Forelimb muscle (tissue), 1 donor: ENCODE measurements at places on chromosomes 1 and 21.

DNA sequence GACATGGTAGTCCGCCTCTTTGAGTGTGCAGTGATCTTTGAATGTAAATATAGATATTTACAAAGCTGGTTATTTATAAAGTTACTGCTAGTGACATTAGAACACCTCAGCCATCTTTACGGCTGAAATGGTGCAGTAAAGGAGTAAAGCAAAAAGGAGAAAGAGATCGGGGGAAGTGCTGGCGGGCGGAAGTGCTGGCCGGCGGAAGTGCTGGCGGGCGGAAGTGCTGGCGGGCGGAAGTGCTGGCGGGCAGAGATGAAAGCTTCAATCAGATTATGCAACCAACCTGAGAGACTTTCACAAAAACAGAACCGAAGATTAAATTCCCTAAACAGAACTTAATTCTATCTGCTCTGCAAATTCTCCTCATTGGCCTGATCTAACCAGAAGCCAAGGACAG lies 1.4 kb upstream of the OR14A16 start:
- no peak for DNase-seq

DNA sequence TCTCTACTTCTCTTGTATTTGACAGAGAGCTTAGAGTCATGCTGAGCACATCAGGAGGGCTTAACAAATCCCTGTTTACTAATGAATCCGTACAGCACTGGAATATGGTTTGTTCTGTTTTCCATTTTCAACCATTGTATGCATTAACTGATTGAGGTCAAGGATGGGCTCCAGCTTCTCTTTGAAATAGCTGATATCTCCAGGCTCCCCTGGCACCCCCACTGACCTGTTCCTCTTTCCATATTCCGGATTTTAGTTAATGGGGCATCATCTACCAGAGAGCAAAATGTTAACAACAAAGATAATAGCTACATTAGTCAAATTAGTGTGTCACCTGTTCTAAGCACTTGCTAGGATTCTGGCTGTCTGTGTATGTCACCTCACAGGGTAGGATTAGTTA lies 57.6 kb downstream of the NENF start:
- no peak for DNase-seq

DNA sequence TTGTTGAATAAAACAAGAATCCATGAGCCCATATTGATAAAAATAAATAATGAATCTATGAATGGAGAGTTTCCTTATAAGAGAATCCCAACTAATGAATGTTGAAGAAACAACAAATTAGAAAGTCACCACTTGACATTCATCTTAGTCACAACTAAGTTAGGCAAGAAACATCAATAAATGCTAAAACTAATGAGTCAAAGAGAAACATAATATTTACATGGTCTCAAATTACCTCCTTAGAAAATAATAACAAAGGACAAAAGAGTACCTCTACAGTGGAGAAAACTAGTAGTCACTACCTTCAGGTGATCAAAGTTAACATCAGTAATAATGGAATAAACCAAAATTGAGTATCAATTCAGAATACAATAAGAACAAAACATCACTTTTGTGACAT lies 93.5 kb downstream of the AKT3 start:
- DNase-seq, result no peak

GRCh38 chr1:159849626-159850366 lies 12.7 kb downstream of the VSIG8 start:
- DNase-seq, result no peak

GRCh38 chr1:228987286-228987685 lies 252.0 kb downstream of the RHOU start:
- no peak for DNase-seq

DNA sequence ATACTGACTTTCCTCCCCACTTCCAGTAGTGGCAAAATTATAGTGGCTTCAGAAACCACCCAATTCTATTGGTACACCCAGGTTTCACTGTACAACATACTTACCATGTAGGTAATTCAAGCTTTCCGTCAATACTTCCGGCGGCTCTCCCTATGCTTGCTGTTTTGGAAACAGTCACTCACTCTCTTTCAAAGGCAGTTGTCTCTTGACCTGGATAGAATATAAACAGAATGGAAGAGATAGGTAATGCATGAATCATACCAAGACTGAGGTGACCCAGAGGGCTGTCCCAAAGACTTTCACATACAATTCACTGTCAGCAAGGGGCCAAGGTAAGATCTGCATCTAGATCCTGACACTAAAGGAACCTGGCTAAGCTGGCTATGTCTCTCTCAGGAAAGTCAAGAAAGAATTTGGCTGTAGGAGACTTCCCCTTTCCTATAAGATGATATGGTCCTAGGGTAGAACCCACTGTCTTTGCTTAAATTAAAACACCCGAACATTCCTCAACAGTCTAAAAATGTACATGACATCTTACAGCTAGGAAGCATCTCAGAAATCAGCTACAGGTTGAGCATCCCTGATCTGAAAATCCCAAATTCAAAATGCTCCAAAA lies 59.6 kb downstream of the LUZP1 start:
- DNase-seq, result no peak

- no peak for DNase-seq
Measured at GRCh38 chr1:59915516-59915915, 11.1 kb downstream of the CYP2J2 start.

- DNase-seq, result no peak
Measured at GRCh38 chr1:94596260-94596659, 54.7 kb upstream of the F3 start.

GRCh38 chr1:157092831-157093230 lies 6.8 kb downstream of the ETV3L start:
- no peak for DNase-seq

- no peak for DNase-seq
Measured at GRCh38 chr1:205448540-205449253, 7.1 kb downstream of the BLACAT1 start.

DNA sequence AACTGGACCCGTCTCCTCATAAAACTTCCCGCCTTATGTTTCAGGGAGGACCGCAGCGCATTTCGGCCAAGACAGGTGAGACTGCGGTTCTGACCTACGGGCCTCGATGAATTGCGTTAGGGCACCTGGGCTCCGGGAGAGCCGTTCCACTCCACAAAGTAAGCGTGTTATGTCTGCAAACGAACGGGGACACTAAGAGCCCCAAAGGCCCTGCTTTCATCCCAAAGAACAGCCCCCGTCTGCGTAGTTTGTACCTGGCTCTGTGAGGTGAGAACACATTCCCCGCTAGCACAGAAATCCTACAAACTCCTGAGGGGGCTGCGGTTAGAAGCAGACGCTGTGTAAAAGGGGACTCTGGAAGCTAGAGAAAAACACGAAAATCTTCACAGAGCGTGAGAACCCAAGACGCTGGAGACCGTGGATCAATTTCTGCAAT lies 41.6 kb upstream of the PPIAL4F start:
- DNase-seq, result no peak

DNA sequence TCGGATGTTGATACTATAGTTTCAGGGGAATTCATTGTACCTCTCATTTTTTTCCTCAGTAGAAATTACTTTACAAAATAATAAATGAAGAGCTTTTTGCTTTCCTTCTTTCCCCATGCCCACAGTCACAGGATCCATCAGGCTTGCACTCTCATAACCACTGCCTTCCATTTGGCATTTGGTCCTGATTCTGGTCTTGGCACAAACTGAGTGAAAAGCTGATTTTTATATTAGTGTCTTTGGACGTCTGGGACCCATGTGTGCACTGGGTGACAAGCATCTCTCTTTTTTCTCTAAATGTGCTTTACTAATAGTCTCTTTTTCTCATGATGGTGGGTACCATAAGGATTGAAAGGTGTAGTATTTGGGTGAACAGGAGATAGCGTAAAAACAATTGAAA lies 2.8 kb downstream of the ELAVL4 start:
- no peak for DNase-seq

DNA sequence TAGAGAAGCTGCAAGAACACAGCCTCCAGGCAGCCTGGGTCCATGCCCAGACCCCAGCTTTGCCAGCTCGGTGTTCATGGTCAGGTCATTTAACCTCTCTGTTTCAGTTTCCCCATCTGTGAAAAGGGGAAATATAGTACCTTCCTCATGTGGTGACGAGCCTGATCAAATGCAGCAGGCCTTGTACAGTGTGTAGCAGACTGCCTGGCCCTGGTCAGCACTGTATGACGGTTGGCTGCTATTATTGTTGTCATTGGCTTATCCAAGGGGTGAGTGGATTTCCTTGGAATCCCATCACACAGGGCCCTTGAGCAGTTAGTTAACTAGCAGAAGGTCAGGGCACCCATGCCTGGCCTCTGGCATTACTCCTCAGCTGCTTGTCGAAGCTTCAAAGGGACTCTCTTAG lies 6.6 kb upstream of the TMEM51 start:
- no peak for DNase-seq

DNA sequence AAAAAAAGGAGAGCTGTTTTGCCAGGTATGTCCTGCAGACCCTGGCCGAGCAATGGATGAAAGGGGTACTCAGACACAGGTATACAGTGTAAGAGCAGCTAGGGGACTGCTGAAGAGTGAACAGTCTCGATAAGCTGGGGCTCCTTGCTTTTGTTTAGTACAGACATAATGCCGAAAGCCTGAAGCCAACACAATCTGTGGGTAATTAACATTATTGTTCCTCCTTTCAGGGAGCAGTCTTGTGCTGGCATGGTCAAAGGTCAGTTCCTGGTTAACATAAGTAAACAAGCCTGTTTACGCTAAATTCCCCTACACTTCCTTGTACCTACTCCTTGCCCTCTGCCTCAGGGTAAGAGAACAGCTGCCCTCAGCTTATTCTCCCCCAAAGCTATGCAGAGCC lies 272.3 kb upstream of the ST6GALNAC5 start:
- DNase-seq, result no peak

- DNase-seq, result no peak
Measured at GRCh38 chr1:245353411-245353810, 198.6 kb downstream of the KIF26B start.

DNA sequence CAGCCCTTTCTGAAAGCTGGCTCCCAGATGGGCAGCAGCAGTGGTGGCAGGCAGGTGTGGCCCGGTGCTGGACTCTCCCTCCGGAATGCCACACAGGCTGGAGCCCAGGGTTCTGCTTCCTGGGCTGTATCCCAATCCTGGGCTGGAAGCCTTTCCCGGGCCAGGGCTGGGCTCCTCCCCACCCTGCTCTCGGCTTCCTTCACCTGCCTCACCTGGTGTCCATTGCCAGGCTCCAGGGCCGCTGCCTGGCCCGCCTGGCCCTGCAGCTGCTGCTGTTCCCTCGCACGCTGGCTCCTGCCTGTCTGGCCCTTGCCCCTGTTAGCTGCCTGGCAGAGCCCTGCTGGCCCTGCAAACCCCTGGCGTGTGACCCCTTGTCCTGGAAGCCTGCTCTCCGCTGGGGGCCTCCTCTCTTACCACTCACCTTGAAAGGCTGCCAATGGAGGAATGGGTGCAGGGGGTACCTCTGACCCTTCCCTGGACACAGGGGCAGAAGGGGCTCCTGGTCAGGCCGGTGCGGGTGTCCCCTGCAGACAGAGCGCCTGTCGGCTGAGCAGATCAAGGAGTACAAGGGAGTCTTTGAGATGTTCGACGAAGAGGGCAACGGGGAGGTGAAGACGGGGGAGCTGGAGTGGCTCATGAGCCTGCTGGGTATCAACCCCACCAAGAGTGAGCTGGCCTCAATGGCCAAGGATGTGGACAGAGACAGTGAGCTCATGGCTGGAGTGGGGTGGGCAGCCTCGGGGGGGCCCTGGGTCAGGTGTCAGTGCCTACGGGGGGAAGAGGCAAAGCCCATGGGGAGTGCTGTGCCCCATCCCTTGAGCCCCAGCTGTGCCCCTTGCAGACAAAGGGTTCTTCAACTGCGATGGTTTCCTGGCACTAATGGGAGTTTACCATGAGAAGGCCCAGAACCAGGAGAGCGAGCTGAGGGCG lies 1.1 kb downstream of the CALML6 start:
- DNase-seq, result no peak

DNA sequence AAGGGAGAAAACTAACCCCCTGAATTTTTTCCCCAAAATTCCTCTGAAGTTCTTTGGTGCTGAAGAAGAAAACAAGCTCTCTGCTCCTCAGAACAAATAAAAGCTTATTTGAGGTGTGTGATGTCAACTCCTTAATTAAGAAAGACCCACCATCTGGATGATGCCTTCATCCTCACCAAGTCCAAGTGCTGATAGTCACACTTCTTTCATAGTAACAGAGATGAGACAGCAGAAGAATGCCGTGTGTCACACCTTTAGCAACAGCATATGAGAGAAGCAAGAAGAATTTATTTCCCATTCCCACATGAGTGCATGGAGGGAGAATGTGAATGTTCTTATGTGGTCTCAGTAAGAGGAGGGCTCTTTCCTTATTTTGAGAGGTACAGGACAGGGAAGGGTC lies 91.2 kb downstream of the TGFB2 start:
- no peak for DNase-seq

DNA sequence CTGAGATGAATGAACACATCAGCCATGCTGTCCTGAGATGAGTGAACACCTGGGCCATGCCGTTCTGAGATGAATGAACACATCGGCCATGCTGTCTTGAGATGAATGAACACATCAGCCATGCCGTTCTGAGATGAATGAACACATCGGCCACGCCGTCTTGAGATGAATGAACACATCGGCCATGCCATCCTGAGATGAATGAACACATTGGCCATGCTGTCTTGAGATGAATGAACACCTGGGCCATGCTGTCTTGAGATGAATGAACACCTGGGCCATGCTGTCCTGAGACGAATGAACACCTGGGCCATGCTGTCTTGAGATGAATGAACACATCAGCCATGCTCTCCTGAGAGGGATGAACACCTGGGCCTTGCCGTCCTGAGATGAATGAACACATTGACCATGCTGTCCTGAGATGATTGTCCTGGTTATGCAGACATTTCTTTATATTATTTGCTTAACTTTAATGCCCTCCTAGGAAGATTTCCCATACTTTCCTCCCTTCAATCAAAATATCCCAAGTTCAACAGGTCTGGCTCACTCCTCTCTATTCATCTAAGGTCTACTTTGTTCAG lies 48.6 kb upstream of the COL6A1 start:
- DNase-seq, result no peak

GRCh38 chr1:245704765-245705164 lies 550.0 kb downstream of the KIF26B start:
- no peak for DNase-seq

- DNase-seq, result no peak
Measured at GRCh38 chr1:2951856-2952255, 69.4 kb upstream of the ACTRT2 start.

- DNase-seq, result no peak
Measured at GRCh38 chr1:43214501-43215444, 42.6 kb downstream of the CFAP57 start.

DNA sequence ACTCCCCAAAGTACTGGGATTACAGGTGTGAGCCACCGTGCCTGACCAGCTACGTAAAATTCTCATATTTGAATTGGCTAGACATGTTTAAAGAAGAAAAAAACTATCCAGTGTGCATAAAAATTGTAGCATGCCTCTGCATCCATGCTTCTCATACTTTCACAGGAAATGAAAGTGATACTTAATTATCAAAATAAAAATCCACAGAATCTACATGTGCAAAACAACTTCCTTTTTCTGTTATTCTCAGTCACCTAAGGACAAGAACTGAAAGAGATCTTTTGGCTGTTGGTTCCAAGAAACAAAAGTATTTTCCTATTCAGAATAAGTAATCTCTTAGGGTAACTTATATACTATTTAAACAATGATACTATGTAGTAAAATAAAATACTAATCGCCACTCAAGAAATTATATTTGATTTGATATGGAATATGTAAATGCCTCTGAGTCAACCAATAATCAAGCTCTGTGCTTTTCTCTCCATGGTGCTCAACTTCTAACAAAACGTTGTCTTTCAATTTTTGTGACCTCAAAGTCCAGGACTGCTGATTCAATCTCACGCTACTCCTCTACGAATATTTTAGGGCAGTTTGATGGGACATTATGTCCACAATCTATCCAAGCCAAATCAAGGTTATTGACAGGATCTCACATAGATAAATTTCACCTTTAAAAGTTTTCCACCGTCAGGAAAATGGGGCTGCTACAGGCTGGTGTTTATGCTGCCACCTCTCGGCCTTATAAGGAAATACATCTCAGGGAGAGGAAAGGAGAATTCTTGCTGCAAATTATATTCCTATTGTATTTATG lies 102.7 kb downstream of the ZNF281 start:
- no peak for DNase-seq
